ENCODE measurements at places on chromosomes 16 and 17.

DNA sequence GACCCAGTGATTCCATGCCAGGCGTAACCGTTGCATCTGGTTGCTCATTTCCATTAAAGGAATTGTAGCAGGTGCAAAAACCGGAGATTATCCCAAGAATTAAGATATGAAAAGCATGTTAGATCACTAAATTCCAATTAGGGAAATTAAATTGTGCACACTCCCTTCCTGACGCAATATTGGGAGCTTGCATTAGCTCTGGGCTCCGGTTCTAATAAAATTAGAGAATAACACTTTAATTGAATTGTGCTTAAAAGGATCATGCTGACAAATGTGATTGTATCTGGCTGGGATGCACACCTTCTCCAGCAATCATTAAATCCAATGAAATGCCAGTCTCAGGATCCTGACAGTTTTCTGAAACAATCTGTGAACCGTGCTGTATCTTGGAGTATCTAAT lies 38.1 kb downstream of the IRX5 start:
- no peak for DNase-seq

DNA sequence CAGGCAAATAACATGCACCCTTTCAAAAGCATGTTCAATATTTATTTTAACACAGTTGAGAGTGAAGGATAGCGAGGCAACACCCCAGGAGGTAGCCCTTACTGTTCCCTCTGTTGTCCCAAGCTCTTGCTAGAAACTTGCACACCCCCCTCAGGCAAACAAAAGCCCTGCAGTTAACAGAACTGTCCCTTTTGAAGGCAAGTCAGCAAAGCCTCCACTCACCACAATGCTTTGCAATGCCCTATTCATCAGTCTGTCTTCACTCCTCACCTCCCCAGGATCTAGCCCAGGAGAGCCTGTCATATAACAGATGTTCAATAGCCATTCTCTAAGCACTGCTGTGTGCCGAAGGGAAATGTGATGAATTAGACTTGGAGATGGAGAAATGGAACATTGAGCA lies 3.5 kb upstream of the CNEP1R1 start:
- no peak for DNase-seq

DNA sequence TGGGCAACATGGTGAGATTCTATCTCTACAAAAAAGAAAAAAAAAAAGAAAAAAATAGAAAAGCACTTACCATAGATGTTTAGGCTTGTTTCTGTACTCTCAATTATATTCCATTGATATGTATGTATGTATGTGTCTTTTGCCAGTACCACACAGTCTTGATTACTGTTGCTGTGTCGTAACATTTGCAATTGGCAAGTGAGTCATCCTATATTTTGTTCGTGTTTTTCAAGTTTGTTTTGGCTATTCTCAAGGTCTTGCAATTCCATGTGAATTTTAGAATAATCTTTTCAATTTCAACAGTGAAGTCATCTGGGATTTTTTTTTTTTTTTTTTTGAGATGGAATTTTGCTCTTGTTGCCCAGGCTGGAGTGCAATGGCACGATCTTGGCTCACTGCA lies 19.3 kb downstream of the SPECC1 start:
- DNase-seq: no peak

DNA sequence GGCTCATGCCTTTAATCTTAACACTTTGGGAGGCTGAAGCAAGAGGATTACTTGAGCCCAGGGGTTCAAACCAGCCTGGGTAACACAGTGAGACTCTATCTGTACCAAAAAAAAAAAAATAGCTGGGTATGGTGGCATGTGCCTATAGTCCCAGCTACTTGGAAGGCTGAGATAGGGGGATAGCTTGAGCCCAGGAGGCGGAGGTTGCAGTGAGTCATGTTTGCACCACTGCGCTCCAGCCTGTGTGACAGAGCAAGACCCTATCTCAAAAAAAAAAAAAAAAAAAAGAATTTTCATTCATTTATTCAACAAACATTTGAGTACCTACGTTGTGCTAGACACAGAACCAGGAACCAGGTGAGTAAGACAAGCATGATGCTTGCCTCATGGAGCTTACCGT lies 73.6 kb upstream of the MRTFB start:
- DNase-seq: no peak

DNA sequence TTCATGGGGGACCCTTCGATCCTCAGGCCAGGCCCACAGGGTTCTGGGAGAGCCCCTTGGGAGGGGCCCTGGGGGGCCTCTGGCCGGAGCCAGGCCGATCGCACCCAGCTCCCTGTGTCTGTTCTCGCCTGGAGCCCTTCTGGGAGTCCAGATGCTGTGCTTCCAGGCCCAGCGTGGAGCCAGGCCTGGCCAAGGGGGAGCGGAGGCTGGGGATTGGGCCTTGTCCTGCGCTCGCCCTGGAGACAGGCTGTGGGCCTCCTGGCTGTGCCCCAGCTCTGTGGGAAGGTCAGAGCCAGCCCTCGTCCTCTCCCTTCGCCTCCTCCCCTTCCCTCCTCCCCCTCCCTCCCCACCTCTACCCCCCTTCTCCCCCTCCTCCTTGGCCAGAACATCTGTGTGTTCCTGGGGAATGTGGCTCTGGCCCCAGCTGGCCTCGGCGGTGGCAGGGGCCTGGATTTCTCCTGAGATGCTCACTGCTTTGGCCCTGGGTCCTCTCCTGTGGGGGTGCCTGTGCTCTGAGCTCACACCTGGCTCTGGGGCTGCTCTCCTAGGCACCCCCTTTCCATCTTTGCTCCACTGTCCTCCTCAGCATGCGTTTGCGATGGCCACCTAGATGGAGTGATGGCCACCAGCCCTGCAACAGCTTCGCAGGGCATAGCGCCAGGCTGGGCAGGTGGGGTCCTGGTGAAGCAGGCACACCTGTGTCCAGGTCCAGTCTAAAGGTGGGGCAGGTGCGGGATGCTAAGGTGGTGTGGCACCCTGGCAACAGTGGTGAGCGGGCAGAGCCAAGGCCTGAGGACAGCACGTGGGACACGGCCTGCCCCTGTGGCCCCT lies 90.6 kb upstream of the CIBAR2 start:
- no peak for DNase-seq

DNA sequence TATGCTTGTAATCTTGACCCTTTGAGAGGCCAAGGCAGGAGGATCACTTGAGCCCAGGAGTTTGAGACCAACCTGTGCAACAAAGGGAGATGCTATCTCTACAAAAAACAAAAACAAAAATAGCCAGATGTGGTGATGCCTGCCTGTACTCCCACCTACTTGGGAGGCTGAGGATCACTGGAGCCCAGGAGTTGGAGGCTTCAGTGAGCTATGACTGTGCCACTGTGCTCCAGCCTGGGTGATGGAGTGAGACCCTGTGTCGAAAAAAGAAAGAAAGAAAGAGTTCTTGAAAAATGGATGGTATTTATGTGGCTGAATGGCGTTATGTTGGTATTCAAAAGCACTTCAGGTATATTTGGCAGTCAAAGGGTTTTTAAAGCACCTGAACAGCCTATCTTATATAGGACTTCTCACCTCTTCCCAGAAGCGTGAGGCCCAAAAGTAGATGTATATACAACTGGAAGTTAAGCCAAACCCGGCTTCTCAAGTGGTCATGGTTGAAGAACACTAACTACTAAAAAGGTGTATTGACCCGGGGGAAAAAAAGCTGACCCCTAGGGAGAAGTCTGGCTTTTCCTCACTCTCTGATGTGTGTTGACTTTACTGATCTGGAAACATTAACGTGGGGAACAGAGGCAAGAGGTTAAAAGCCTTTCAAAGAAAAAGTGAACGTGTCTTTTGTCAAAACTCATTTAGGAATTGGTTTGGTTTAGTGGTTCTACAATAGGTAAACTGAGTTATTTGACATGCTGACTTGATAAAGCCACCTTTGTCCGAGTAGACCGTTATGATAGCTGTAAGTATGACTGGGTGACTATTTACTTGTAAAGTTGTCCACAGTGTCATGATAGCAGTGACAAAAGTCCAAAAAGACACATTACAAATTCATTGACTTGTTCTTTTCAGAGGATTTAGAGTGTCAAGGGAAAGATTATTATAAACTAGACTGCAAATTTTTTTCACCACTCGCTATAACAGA lies 183.4 kb downstream of the IRX3 start:
- no peak for DNase-seq

DNA sequence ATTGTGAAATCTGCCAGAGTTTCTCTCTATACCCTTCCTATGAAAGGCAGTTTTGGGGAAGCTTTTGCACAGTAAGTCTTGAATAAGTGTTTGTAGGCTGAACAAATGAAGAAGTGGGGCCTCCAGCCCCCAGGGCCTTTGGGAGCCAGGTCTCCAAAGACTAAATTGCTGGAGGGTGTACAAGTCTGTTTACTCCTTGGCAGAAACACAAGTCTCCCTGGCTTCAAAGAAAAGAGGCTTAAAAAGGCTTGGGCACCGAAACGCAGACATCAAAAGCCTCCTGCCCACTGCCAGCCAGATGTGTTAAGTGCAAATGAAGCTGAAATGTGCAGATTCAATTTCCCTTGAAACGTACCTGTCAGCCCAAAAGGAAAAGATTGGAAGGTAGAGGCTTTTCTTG lies 146.3 kb downstream of the TMEM132E start:
- no peak for DNase-seq

GRCh38 chr17:79890706-79891105 lies 51.5 kb upstream of the CBX4 start:
- no peak for DNase-seq

DNA sequence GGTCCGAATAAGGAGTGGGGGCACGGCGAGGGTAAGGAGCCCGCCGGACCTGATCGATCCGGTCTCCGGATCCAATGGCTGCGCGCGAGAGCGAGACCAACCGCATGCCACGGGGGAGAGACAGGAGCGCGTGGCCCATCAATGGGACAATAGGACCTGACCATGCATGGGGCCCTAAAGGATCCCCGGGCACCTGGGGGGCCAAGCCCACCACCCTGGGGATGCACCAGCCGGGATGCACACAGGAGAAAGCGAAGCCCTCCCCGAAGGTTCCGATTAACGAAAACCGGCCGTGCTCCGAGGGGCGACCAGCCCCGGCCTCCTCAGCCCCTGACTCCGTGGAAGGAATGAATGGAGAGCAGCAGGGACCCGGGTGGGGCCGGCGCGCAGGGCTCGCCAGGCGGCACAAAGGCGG lies 525 bp downstream of the JPT1 start:
- DNase-seq: no peak

- DNase-seq: no peak
Measured at GRCh38 chr17:47232465-47232864, 21.2 kb upstream of the ITGB3 start.

DNA sequence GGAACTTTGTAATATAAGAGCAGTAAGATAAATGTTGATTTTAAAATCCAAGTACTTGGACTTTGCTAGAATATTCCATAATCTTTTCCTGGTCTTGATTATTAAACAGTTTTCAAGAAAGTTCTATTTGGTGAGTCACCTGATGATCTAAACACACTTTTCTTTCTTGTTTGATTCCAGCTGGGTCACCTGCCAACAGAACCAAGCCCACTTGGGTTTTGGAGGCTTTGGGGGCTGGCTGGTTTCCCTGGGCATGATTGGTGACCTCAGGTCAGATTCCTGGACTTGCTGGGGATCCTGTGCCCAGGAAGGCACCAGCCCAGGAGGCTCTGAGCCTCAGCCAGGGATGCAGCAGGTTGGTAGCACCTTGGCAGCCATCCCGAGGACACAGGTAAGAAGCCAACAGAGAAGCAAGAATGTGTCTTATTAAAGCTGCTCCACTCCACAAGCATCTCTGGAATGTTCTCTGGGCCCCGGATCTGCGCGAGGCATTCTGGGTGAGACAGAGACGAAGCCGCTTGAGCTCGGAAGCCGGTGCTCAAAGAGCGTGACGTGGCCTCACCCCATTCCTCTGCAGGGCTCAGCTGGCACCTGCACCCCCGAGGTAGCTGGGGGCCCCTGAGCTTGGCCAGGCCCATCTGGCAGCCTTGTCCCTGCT lies 3.1 kb upstream of the TEX19 start:
- no peak for DNase-seq

- DNase-seq: no peak
Measured at GRCh38 chr17:69269131-69269998, 40.7 kb upstream of the ABCA10 start.

DNA sequence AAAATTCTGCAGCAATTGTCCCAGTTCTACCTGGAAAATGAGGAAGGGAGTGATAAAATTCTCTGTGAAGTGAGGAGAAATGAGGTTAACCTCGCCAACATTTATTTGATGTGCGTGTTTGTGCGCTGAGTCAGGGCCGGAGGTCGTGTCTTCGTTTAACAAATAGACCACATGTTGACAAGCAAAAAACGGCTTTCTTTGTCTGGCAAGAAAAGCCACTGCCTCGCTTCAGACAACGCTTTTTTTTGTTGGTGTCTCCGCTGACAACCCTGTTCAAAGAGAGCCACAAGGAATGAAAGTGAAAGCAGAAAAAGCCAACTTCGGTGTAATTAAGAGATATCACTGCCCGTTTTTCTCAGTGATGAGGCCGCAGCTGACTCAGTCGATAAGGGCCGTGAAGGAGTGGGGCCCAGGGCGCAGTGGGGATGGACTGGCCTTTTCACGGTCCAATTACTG lies 510.6 kb downstream of the CDH13 start:
- DNase-seq: no peak

- DNase-seq: no peak
Measured at GRCh38 chr17:35627417-35627816, 40.3 kb downstream of the AP2B1 start.

GRCh38 chr17:7004398-7005253 lies 7.8 kb upstream of the RNASEK start:
- no peak for DNase-seq

DNA sequence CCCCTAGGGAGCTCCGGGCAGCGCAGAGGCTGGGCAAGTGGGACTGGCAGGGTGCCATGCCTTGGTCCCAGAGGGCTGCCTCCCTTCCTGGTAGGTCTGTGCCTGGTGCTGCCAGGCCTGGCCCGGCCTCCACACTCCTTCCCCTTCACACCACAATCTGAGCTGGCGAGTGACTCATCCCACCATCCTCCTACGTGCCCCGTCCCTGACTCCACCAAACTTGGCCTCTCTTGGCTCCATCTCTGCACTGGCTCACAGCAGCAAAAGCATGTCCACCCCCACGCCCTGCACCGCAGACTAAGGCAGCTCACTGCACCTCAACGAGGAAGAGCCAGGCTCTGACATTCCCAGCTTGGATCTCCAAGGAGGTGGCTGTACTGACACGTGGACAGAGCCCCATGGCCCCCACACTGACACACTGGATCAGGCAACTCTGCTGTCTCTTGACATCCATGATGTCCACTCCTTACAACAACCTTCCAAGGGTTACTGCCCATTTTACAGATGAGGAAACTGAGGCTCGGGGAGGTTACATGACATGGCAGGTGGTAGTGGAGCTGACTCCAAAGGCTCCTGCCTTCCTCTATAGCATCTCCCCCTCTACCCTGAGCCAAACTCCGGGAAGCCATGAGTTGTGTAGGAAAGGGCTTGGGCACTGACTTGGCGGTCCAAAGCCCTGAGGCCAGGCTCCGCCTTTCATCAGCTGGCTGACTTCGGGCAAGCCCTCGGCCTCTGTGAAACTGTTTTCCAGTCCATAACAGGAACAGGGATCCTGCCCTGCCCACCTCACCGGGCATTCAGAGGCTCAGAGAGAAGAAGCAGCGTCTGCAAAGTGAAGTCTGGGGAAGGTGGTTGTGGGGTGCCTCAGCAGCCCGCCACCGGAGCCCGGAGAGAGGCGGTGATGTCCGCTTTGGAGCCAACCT lies 20.1 kb upstream of the KRT19 start:
- DNase-seq: no peak

DNA sequence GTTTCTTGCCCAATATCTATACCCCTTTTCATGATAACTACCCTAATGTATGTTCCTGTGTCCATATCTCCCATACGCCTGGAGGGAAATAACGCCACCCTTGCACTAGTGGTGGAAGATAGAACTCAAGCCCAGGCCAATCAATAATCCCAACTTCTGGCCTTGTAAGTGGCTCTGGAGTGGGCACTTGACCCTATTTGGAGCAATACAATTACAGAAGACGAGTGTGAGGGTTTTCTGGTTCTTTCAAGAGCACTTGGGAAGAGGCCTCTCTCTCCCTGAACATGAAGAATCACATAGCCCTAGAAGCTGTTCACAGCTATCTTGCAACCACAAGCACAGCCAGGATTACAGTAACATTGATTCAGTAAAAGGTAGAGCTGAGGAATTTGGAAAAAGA lies 217.9 kb downstream of the RAB11FIP4 start:
- no peak for DNase-seq

Data from activated T-helper 1 cell treated with Interleukin-2 at 50 U/mL for 16 hours (primary cell).